Progenitor cell of endocrine pancreas (in vitro differentiated cells): ENCODE measurements at places on chromosomes 1 and 21.
A peak's percentile ranks its signal among the peaks of the same experiment; 100 is the strongest.

- peak; percentile 36 for DNase-seq
Observed at GRCh38 chr1:113390871-113391648, 745 bp downstream of the MAGI3 start.

- DNase-seq = no peak
Observed at GRCh38 chr1:31470794-31471315, 57.8 kb downstream of the SERINC2 start.

- DNase-seq = no peak
Observed at GRCh38 chr1:246280551-246280950, 226.5 kb downstream of the SMYD3 start.

GRCh38 chr1:244159646-244160045 is 108.6 kb downstream of the ZBTB18 start:
- no peak for DNase-seq

- no peak for DNase-seq
Observed at GRCh38 chr21:25283720-25284119, 323.6 kb downstream of the MRPL39 start.
